Activated T-cell treated with anti-CD3 and anti-CD28 coated beads for 4 hours (primary cell): ENCODE measurements at places on chromosomes 12 and 14.

DNA sequence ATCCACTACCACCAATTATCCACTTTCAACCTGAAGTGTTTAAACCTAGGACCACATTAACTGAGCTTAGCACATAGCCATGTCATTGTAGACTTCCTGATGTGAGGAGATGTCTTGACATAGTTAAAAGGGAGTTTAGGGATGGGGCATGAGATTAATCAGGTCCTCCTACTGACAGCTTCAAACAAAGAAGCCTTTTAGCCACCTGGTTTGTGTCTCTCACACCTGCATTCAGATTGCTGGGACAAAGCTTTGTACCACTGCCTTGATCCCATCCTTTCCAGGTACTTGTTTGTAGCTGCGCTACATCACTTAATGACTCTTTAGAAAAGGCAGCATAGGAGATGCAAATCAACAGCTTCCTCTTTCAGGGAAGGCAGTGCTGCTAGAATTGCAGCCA, 340.7 kb upstream of the DDHD1 start:
- DNase-seq, result no peak

DNA sequence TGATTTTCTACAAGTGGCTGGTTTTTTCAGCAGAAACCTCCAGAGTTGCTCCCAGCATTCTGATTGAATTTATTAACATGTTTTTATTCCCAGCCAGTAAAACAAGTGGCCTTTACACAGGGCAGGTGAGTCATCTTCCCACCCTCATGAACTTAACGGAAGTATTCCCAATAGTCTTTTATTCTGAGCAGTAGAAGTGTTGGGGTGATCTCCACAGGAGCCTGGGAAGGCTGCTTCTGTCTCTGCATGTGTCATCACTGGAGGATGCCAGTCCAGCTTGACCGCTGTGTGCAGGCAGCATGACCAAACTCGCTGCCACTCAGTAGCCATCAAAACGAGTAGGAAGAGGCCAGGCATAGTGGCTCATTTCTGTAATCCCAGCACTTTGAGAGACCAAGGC, 13.4 kb upstream of the DNAH10 start:
- DNase-seq, result no peak

- DNase-seq, result peak; percentile 39
These were observed 593 bp downstream of the PIP4P1 start for GRCh38 chr14:20460458-20461224.

DNA sequence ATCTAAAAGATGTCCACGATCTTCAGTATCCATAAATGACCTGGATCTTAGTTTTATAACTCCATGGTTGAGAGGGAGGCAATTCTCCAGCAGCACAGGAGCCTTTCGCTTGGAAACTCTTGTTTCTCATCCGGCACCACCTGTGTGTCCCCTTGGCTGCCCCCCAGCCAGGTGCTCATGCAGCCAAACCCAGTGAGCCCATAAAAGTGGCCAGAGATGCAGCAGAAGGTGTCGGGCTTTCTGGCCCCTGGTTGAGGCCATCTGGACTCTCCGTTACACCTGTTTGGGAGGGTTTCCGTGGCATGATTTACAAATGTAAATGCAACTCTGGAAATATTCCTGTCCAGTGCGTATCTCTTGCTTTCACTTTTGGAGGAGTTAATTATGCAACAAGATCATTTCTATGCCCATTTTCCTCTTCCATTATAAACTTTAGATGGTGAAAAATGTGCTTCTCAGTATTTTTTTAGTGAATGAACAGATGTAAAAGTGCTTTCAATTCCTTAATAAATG, 291.1 kb downstream of the DIO2 start:
- DNase-seq, result no peak

- no peak for DNase-seq
These were observed 65.9 kb upstream of the FBRSL1 start for GRCh38 chr12:132423820-132424645.

- no peak for DNase-seq
These were observed at the start of gene KRT80 for GRCh38 chr12:52191841-52192791. Gene KRT80 (minus strand): TSS chr12:52192014. CDS start chr12:52191902, 112 bp downstream.
